ENCODE measurements at places on chromosomes 13 and 19. TPM values are rescaled to one million over a fixed set of nuclear protein-coding genes. Genes with fewer than 3 reads are reported as not detected.

The KLK3 gene
- total RNA-seq = not detected

The ATP4A gene
- not detected for total RNA-seq

The ZNF442 gene
- 4.6 TPM for total RNA-seq

The CEACAM1 gene
- total RNA-seq = under 0.01 TPM

The UBXN6 gene
- total RNA-seq = 106 TPM

The SIGLEC5 gene
- total RNA-seq = not detected

Measured in uterine smooth muscle cell (primary cell).